ENCODE measurements at places on chromosomes 5 and 9. TPM values are rescaled to one million over a fixed set of nuclear protein-coding genes. Genes with fewer than 3 reads are reported as not detected.

CCNJL gene
- polyA plus RNA-seq: not detected

DPP7 gene
- polyA plus RNA-seq: 102 TPM

LRRC19 gene
- polyA plus RNA-seq: 0.27 TPM

TSC1 gene
- polyA plus RNA-seq: 14.4 TPM

SPATA9 gene
- not detected for polyA plus RNA-seq

ADRB2 gene
- polyA plus RNA-seq: 5.1 TPM
